ENCODE measurements at places on chromosomes 16 and 17. TPM values are rescaled to one million over a fixed set of nuclear protein-coding genes. Genes with fewer than 3 reads are reported as not detected.

METRN gene
- 60.4 TPM for total RNA-seq

GAST gene
- not detected for total RNA-seq

FBXW10 gene
- total RNA-seq: not detected

TMEM238L gene
- not detected for total RNA-seq

ITGAL gene
- total RNA-seq: 4.2 TPM

MYOCD gene
- 37.6 TPM for total RNA-seq

PHOSPHO1 gene
- 0.78 TPM for total RNA-seq

GRCh38 chr17:79720705-79721292 lies 9.9 kb upstream of the ENPP7 start:
- no peak for DNase-seq

GRCh38 chr16:4869147-4869805 lies 22.0 kb downstream of the UBN1 start:
- DNase-seq: no peak

GRCh38 chr16:24689128-24689527 lies 40.3 kb upstream of the TNRC6A start:
- no peak for DNase-seq

DNA sequence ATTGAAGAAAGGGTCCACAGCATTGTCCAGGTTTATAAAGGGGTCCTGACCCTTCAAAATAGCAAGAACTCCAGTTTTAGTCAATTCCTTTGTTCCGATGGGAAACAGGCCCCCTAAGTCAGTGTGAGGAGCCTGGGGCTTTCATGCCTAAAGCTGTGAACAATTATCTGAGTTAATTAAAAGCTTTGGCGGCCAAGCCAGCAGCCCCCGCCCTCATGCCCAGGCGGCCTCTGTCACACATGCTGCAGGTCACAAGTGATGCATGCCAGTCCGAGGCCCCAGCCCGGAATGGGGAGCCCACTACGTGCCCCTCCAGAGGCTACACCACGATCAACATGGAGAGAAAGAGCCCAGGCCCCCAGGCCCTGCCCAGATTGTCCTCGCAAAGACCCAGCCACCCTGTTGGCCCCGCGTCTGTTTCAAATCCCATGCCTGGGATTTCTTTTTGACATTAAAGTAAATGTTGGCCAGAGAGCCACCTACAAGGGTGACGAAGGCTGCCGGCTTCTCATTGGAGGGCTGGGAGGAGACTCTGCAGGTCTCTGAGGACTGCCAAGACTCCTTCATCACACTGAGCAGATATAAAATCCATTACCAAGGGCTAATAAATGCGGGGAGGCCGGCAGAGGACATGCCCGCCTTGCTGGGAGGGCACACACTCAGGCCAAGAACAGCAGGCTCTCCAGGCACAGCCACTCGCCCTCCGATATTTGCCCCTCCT lies 14.5 kb upstream of the PITPNM3 start:
- DNase-seq: no peak

- no peak for DNase-seq
Measured at GRCh38 chr17:43905400-43905984, 1.8 kb downstream of the MPP2 start.

- no peak for DNase-seq
Measured at GRCh38 chr17:22453181-22453580, 760.9 kb downstream of the KCNJ18 start.

GRCh38 chr17:77148940-77149510 lies 8.3 kb downstream of the SEC14L1 start:
- DNase-seq: no peak

DNA sequence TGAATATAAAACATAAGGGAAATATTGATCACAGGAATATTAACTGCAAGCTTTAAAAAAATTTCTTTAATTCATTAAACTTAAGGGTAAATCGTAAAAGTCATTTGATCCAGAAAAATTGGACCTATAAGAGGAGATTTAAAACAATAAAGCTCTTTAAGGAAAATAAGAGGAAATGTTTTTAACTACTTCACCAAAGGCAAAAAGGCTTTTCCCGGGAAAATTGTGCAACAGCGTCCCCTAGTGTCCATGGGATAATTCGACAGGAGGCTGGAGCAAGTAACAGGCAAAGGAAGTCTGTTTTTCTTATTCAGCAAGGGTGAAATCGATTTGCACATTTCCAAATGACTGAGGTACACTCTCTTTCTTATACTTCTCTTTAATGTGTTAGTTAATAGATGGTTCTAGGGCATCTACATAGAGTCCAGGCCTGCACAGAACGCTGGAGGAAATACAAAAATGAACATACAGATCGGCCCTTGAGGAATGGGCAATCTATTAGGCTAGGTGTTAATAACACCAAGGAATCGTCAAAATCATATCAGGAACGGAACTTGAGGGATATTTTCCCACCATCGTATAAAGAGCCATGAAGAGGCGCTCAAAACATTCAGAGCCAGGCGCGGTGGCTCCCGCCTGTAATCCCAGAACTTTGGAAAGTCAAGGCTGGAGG lies 61.4 kb downstream of the ZNF18 start:
- no peak for DNase-seq

GRCh38 chr17:42507671-42508070 lies 28.4 kb upstream of the NAGLU start:
- DNase-seq: no peak
